Cardiac muscle cell (in vitro differentiated cells and primary cell): ENCODE measurements at places on chromosomes 12 and 14. TPM values are rescaled to one million over a fixed set of nuclear protein-coding genes. Genes with fewer than 3 reads are reported as not detected.

GRCh38 chr12:38399711-38400206 lies 83.2 kb downstream of the ALG10B start:
- H3K36me3 ChIP-seq, result no peaks in the 10 kb centered on the region
- no peak for DNase-seq
- no peaks in the 10 kb centered on the region for H3K4me1 ChIP-seq
- H3K27ac ChIP-seq, result no peak overlapping the region

DNA sequence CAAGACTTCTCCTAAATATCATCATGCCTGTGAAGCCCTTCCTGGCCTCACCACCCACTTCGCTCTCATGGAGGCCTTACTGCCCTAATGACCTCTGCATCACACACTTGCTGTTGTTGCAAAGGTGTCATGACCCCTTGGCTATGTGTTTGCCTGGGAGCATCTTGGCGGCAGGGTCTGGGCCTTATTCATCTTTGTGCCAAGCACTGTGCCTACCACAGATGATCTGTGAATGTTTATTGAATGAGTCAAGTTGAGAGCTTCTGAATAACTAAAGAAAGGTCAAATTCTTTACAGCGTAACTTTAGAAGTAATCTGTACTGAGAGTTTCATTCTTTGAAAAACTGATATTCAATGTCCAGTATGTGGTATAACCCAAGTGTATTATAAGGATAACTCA lies 113.3 kb downstream of the TTC8 start:
- no peaks in the 10 kb centered on the region for H3K27me3 ChIP-seq
- H3K4me3 ChIP-seq, result no peak overlapping the region
- DNase-seq, result no peak
- H3K36me3 ChIP-seq, result no peaks in the 10 kb centered on the region

DNA sequence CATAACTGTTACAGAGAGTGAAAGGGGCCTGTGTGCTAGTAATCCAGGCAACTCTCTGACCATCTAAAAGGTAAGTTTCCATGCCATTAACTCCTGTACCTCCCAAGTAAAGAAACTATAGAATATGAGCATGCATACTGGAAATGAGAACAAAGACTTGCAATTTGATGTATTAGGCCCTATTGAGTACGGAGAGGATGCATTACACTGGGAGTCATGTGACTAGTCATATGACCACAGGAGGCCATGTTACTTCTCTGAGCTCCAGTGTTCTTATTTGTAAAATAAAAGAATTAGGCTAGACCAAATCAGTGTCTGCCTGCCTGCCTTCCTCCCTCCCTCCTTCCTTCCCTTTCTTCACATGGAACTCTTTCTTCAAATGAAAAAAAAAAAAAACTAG lies 440.1 kb upstream of the CCDC196 start:
- peaks cover 19% of the 10 kb centered on the region for H3K4me1 ChIP-seq
- DNase-seq, result no peak
- H3K36me3 ChIP-seq, result no peaks in the 10 kb centered on the region
- H3K27ac ChIP-seq, result no peak overlapping the region

GRCh38 chr14:88981948-88982347 lies 157.5 kb downstream of the TTC8 start:
- H3K4me3 ChIP-seq, result no peak overlapping the region
- DNase-seq, result no peak
- H3K4me1 ChIP-seq, result no peaks in the 10 kb centered on the region

DNA sequence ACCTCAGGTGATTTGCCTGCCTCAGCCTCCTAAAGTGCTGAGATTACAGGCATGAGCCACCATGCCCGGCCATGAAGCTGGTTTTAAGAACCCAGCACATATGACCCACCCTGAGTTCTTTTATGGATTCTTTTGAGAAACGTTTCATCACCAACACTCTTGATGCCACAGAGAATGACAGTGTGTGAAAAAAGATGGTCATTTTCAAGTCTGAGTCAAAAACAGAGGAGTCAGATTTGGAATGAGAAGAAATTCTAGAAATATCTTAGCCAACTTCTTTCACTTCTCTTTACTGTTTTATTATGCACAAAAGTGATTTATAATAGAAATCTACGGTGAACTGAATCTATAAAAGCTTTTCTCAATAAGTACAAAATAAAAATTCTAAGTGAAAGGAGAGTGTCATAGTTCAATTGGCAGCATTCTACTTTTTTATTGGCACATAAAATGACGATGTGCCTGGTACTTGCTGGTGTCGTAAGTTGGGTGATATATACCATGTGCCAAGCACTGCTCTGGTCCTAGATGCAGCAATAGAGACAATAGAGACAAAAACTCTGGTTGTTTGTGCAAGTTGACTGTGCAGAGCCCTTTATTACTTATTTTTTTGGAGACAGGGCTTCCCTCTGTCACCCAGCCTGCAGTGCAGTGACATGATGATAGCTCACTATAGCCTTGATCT lies 33.9 kb downstream of the CCDC177 start:
- H3K4me3 ChIP-seq, result no peak overlapping the region
- peaks cover 31% of the 10 kb centered on the region for H3K27me3 ChIP-seq
- no peak for DNase-seq

- H3K27ac ChIP-seq, result peak overlapping the region; percentile 83
- H3K4me3 ChIP-seq, result no peak overlapping the region
- peak; percentile 59 for DNase-seq
- H3K36me3 ChIP-seq, result peaks cover 35% of the 10 kb centered on the region
- H3K4me1 ChIP-seq, result peaks cover 27% of the 10 kb centered on the region
- no peaks in the 10 kb centered on the region for H3K27me3 ChIP-seq
Observed at GRCh38 chr14:55662752-55663151, 82.7 kb downstream of the KTN1 start.

- peak; percentile 74 for DNase-seq
- H3K36me3 ChIP-seq, result no peaks in the 10 kb centered on the region
- peaks cover 3% of the 10 kb centered on the region for H3K4me1 ChIP-seq
- no peaks in the 10 kb centered on the region for H3K27me3 ChIP-seq
Observed at GRCh38 chr12:121209624-121210572, at the start of gene P2RX4. Gene P2RX4, plus strand, starts transcription at chr12:121210129. Its CDS starts 36 bp downstream, at chr12:121210165.

DNA sequence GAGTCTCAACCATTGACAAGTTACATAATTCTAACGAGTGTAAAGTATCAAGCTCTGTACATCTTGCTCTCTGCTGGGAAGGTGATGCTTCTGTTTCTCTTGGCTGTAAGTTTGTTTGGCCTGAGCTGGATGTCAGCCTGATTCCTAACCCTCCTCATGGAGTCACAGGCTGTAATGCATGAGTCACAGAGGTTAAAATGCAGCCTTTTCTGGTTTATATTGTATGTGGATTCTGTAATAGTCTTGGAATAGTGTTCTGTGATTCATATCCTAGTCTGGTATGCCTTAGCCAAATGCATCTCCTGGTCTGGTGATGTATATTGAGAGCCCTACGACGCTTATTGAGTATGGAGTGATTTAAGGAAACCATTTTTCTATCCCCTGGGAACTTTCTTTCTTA lies 104.5 kb upstream of the FRMD6 start:
- peaks cover 15% of the 10 kb centered on the region for H3K4me1 ChIP-seq
- no peaks in the 10 kb centered on the region for H3K27me3 ChIP-seq
- H3K4me3 ChIP-seq, result no peak overlapping the region
- no peaks in the 10 kb centered on the region for H3K36me3 ChIP-seq
- peak; percentile 4 for DNase-seq
- H3K27ac ChIP-seq, result peak overlapping the region; percentile 11

DNA sequence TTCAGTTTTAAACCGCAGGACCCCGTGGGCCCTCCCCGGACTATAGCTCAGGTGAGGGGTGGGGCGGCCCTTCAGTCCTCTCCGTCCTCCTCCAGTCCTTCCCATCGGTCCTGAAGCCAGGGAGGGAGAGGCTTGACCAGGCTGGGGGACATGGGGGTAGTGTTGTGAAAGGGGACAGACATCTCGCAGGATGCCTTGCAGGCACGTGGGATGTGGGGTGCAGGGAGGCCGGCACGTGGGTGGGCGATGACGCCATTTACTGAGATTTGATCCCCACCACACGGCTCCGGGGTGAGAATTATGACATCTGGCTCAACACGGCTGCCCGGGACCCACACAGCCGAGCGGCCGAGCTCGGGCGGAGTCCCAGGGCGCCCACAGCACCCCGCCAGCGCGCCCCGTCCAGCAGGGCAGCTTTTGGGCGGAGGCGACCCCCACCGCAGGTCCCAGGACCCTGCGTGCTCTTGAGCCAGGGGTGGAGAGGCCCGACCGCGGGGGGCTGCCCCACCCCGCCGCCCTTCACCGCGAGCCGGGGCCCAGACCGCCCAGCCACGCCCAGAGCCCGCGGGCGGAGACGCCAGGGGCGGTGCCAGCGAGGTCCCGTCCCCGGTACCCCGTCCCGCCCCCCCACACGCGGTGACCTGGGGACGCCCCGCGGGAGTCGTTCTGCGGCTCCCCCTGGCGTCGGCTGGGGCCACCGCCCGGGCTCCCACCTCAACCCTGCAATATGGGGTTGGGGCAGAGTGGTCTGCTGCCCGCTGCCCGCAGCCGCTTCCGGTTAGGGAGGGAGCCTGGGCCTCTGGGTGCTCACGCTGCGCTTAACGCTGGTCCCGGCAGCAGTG lies 3.3 kb upstream of the EXOC3L4 start:
- no peaks in the 10 kb centered on the region for H3K4me1 ChIP-seq
- peak overlapping the region; percentile 21 for H3K4me3 ChIP-seq
- H3K27me3 ChIP-seq, result peaks cover 6% of the 10 kb centered on the region
- no peak overlapping the region for H3K27ac ChIP-seq

DNA sequence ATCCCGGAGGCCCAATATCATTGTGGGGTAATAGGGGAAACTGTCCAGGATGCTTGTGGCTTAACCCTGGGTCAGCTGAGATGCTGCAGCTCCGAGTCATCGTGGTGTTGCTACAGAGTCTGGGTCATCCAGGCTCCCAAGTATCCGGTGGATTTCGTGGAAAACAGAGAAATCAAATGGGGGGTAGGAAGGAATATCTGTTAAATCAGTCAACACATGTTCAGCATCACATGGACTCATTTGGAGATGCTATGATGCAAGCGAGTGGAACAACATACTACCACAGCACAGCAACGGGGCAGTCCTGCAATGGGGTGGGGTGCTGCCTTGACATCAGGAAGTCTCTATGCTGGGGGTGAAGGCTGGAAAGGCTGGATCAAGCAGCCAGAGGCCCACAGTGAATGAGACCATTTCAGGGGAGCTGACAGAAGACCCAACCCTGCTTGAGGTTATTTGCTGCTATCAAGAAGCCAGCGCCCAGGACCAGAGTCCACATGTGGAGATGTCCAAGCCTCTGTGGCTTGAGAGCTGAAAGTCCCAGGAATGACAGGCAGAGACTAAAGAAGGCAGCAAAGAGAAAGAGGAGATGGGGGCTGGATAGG lies 22.9 kb downstream of the VDR start:
- no peaks in the 10 kb centered on the region for H3K27me3 ChIP-seq
- H3K36me3 ChIP-seq, result no peaks in the 10 kb centered on the region
- no peaks in the 10 kb centered on the region for H3K4me1 ChIP-seq
- H3K27ac ChIP-seq, result no peak overlapping the region
- H3K4me3 ChIP-seq, result no peak overlapping the region
- peak; percentile 99 for DNase-seq

DNA sequence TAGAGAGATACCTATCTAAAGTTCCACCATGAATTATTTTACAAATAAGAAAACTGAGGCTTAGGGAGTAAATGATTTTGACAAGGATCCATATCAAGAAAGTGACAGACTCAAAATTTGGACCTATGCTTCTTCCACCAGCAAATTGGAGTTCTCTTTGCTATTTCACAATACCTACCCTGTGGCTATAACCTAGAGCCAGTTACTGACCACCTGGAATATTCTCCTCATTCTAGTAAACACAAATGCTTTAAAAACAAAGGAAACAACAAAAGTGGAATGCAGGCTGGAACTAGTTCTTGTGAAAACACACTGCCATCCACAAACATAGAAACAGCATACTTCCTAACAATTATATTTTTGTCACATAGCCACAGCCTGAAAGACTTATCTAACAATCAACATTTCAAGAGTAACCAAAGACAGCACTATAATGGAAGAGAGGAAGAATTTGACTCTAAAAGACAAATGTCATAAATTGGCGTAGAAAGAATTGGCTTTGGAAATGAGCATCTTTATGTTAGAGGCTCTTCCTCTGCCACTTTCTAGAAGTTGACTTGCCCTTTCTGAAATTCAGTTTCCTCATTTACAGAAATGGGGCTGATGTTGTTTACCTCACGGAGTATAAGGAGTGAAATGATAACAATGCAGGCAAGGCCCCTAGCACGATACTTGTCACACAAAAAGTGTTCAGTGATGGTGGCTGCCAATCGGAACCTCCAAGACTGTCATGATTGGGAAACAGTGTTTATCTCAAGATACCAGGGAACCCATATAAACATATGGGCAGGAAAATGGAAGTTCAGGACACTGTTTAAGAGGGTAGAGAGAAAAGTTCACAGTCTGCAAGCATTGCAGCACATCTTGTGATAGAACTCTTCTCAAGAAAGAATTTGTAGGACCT lies 138.6 kb upstream of the LGR5 start:
- no peak for DNase-seq
- H3K36me3 ChIP-seq, result no peaks in the 10 kb centered on the region
- H3K27ac ChIP-seq, result no peak overlapping the region
- H3K4me3 ChIP-seq, result no peak overlapping the region

DNA sequence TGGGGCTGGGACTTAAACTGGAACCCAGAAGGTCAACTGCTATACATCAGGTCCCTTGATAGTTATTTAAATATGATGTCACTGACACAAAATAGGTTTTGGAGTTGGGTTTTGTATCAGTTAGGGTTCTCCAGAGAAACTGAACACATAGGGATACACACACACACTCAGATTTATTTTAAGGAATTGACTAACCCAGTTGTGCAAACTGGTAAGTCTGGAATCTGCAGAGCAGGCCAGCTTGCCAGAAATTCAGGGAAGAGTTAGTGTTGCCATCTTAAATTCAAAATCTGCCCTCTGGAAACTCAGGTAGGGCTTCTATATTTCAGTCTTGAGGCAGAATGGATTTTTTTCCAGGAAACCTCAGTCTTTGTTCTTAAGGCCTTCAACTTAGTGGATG lies 36.9 kb downstream of the MAPK1IP1L start:
- no peak overlapping the region for H3K27ac ChIP-seq
- no peaks in the 10 kb centered on the region for H3K27me3 ChIP-seq
- no peaks in the 10 kb centered on the region for H3K36me3 ChIP-seq
- H3K4me3 ChIP-seq, result no peak overlapping the region
- DNase-seq, result no peak
- no peaks in the 10 kb centered on the region for H3K4me1 ChIP-seq

- peaks cover 7% of the 10 kb centered on the region for H3K4me1 ChIP-seq
- H3K27me3 ChIP-seq, result peaks cover 5% of the 10 kb centered on the region
- H3K27ac ChIP-seq, result no peak overlapping the region
- no peak for DNase-seq
- H3K36me3 ChIP-seq, result no peaks in the 10 kb centered on the region
- no peak overlapping the region for H3K4me3 ChIP-seq
Observed at GRCh38 chr12:24896171-24896570, 52.7 kb downstream of the BCAT1 start.

DNA sequence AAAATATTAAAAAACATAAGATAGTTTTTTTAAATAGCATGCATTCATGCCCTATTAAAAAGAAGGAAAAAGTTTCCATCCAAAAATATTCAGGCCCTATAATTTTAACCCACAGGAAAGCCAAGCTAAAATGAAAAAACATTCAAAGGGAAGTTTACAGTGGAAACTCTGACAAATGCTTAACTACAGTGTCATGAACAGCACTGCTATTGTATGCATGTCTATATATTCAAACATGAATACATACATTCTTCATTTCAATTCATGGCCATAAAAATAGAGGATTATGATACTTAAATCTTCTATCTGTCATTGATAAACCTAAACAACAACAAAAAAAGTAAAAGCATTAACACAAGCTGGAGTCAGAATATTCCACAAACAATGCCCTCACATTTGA lies 67.4 kb downstream of the PPP2R5E start:
- peaks cover 24% of the 10 kb centered on the region for H3K4me1 ChIP-seq
- no peaks in the 10 kb centered on the region for H3K36me3 ChIP-seq
- H3K4me3 ChIP-seq, result no peak overlapping the region
- H3K27ac ChIP-seq, result no peak overlapping the region

Gene DPPA3
- not detected in 2 replicates for total RNA-seq

Gene TNS2
- 3.9 and 4.5 TPM in 2 replicates for total RNA-seq

Gene CTSG
- total RNA-seq, result not detected in 2 replicates

Gene KRT75
- not detected in 2 replicates for total RNA-seq

Gene MMP17
- total RNA-seq, result not detected in 2 replicates
